ENCODE measurements at places on chromosomes 4 and X.
A peak's percentile ranks its signal among the peaks of the same experiment; 100 is the strongest.

DNA sequence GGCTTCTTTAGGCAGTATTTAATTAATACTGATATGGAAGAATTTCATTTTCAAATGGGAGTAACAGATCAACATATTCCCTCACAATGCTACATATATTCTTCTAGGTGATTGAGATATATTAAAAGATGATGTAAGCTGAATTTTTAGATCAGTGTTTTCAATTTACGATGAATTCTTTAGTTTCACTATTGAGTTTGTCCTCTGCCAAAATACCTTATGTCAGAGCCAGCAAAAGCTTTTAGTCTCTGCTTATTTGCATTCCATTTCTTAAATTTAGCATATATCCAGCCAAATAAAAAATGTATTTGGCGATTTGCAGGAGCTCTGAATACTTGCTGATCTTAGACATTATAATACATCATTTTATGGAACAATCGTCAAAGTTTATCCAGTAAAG lies 144.3 kb downstream of the MOSPD2 start:
- no peak for DNase-seq

DNA sequence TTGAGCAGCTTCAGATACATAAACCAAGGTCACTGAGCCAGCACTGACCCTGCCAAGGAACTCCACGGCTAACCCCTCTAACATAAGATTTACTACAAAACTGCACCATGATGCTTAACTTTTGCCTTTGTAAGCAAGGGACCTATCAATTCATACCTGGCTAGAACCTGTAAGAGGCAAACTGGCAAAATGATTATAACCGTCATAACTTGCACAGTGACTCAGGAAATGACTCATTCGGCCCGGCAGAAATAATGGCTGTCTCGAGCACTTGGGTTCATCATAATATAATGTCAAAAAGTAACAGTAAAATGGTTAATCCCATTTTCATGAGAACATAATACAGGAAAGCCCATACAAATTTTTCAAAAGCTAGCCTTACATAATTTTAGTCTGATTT lies 17.2 kb downstream of the RASGEF1B start:
- no peak for DNase-seq

- DNase-seq: no peak
These were observed at the start of gene NWD2 for GRCh38 chr4:37244583-37245390. NWD2 (plus strand) TSS chr4:37244743; CDS start chr4:37245068, 325 bp downstream.

DNA sequence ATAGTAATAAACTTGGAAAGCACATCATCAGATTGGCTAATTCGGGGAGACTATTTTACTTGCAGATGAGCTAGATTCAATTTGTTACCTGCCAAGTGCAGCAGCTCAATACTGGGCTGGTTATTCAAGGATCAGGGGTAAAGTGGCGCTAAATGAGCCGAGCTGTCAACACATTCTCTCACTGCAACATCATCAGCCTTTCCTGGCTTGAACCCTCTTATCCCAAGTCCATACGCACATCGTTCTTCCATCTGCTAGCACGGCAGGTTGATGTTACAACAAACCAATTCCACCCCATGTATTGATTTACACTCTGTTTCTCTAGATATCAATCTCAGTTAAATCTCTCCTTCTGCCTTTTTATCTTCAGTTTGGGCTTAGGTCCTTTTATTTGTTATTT lies 2101.5 kb upstream of the AGA start:
- DNase-seq: no peak

- DNase-seq: no peak
These were observed 66.3 kb downstream of the CRMP1 start for GRCh38 chr4:5826437-5827107.

DNA sequence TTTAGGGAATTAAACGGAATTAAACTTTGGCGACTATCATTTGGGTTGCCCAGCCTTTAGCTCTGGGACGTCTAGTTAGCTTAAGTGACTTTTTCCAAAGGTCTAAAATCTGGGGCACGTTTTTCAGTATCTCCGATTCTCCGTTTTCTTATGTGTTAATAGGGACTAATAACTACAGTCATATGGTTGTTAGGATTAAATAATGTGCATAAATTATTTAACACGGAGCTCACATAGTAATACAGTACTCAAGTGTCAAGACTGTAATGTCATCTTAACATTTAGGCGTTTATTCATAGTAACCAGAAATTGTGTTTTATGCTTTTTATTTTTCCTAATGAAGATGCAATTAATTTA lies 466 bp upstream of the CCNA2 start:
- DNase-seq: no peak

GRCh38 chr4:159227984-159228383 lies 125.1 kb downstream of the RAPGEF2 start:
- DNase-seq: peak; percentile 37

DNA sequence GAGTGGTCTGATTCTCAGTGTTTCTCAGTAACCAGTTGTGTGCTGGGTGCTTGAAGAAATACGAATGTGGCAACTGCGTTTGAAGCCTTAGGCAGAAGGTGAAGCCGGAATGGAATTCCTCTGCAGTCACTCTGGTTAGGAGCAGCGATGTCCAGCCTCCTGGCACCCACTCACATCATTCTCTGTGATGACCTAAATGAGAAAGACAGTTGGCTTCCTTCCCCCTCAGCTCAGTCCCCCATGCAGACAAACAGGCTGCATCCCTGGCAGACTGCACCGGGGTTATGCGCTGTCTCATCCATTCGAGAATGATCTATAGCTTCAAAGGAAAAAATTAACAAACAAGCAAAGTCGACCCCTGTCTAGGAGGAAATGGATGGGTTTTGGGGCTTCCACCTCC lies 170.1 kb upstream of the SCML1 start:
- no peak for DNase-seq

GRCh38 chrX:70096052-70096451 lies 33.8 kb downstream of the OTUD6A start:
- no peak for DNase-seq

DNA sequence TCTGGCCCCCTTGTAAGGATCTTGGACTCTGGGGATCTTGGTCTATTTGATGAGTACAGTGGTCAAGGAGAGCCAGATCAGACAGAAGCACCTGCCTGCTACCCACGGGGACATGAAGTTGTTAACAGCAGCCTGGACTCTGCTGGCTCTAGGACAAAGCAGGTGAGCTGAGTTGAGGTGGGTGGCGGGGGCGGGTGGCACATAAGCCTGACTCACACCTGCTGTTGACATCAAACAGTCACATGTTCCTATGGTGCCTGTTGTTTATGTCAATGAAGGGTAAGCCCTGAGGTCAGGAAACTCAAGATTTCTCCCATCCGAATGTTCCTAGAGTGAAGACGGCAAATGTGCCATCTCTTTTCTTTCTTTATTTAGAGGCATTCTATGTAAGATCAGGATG lies 50.1 kb upstream of the CLNK start:
- DNase-seq: no peak

DNA sequence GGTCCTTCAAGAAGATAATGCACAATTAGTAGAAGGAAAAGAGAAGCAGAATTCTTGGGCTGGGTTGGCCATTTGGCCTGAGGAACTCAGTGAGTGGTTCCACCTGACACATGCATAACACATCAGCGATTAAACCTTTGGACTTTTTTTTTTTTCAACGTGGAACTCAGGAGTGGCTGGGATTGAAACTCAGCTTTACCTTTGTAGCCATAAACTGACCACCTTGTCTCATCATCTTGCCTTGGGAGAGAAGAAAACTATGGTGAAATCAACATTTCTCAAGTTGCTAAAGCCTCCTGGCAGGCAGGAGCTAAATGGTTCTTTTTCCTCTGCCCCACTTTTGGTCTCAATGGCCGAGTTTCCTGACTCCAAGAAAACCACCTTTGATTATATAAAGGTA lies 16.3 kb downstream of the PTTG2 start:
- no peak for DNase-seq

DNA sequence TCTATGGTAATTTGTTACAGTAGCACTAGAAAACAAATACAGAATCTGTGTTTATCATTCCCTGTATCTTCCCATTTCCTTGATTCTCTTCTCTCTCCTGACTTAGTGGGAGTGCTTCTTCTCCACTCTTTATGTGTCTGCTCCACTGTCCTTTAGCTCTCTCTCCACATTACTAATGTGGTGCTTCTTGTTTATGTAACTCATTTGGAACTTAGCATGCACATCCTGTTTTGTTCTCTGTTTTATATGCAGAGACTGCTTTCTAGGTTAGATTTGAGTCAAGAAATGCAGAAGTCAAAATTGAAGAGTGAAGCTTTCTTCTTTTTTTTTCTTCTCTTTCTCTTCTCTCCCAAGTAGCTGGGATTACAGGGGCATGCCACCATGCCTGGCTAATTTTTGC lies 25.9 kb downstream of the ADH1A start:
- DNase-seq: peak; percentile 4

DNA sequence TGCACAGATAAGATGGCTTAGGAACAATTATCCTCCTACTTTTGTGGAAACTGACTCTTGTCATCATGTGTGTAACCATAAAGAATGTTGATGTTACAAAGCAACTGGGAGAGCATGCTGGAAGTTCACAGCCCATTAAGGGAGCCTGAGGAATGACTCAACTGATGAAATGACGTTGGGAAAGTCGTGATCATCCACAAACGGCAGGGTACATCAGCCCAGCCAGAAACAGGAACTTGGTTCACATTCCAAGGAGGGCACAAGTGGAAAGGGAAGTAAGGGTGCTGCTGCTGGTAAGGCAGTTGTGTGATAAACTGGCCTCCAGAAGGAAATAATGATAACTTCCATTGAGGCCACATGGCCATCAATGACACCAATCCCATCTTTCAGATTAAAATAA lies 6.7 kb downstream of the TEC start:
- no peak for DNase-seq

DNA sequence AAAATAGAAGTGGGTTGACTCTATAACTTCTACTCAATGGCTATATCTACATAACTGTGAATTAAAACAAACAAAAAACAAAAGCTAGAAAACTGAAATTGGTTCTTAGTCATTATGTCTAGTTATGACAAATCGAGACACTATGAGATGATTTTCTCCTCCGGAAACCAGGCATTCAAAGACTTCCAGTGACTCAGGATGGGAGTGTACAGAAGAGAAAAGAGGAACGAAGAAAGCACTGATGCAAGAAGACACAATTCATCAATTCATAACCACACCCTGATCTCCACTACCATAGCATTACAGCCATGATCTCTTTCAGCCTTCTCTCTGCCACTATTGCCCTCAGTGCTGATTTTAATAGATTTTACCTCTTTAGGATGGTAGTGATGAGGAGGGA lies 253.6 kb downstream of the CBLL2 start:
- no peak for DNase-seq

GRCh38 chr4:186079694-186080093 lies 10.7 kb downstream of the TLR3 start:
- no peak for DNase-seq

DNA sequence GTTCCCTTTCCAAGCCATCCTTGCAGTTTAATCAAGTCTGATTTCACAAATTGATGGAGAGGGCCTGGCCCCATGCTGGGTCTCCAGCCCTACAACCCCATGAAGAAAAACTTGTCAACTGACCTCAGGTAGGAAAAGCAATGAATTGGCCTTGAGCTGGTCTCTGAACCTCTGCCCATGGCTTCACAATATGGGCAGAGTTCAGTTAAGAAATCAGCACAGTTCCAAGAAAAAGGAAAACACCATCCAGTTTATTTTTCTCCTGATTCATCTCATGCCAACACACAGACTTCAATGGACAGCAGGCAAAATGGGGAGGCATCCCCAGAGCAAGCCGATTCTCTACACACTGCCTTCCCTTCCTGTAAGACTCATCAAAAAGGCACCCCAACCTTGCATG lies 3.3 kb downstream of the RIPPLY1 start:
- DNase-seq: no peak

DNA sequence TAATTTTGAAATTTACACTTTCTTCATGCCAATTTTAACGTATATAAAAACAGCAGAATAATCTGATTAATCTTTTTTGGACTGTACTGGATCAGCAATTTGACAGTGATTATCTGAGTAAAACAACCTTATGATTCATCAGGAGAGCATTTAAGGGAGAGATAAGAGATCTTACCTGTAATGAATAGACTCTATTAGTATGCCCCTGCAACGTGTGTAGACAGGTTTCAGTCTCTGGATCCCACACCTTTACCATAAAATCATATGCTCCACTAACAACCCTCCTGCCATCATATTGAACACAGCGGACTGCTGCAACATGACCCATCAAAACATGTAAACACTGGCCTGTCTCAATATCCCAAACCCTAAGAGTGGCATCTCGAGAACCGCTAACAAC lies 210.1 kb downstream of the FBXW7 start:
- no peak for DNase-seq

DNA sequence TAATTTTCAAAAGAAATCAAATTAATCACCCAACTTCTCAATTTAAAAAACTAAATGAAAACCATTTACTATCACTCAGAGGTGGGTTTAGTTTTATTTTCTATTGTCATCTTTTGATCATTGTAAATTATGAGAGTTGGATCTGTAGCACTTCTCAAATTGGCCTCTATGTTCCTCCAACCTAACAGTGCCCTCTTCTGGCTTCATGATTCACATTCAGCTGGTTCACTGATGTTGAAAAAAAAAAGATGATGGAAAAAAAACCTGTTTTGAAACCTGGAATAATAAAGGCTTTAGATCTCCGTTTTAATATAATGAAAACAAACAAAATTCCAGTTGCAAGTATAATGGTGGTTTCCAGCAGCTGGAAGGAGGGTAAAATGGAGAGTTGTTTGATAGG lies 2.4 kb upstream of the NBDY start:
- no peak for DNase-seq

DNA sequence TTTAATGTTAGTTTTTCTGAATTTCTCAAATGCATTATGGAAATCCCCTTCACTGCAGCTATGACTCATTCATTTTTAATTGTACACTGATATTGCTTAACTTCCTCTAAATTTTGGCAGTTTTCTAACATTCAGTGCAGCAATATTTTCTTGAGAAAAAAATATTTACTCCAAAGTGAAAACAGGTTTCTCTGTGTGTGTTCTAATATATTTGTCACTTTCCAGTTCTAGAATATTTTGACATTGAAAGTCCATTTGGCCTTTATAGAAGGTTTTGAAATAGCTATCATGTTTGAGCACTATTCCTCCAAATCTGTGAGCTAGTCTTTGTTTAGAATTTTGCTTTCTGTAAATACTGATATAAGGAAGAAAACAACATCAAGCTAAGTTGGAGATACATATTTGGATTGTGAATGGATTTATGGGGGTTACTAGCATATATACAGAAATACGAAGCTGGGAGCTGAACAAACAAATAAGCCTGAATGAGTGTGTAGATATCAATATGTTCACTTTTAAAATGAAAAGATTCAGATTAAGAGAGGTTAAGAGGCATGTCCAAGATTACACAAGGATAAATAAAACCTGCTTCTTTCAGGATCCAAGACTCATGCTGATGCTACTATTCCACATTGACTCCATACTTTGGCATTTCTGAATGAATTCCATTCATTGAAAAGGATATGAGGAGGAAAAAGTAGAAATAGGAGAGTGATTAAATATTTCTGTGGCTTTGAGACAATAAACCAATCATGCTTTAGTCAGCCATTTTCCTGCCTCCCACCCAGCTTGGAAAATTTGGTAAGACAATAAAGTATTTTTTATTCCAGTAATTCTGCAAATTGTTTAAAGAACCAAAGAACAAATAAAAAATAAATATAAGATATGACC lies 57.3 kb upstream of the SLIT2 start:
- DNase-seq: peak; percentile 78
